ENCODE measurements at places on chromosomes 1 and 21.

- peak; percentile 29 for DNase-seq
Measured at GRCh38 chr1:77281491-77282186, at the start of gene AK5. TSS of gene AK5 (plus strand) at chr1:77282019. CDS start at chr1:77282314, 295 bp downstream.

DNA sequence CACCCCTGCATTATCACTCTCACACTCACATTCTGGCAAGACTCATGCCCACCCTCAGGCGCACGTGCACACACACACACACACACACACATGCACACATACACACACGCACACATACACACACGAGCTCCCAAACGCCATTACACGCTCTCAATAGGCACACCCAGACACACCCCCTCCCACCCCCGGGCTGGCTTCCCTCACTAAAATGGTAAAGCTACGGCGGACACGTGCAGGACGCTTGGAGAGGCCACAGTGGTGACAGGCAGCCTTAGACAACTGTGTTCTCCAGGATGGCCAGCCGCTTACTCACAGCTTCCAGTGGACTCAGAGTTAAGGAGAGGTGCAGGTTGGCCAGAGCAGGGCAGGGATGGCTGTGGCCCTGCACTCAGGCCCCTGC lies 10.1 kb downstream of the MATN1 start:
- no peak for DNase-seq

GRCh38 chr1:225748529-225748928 lies 29.1 kb upstream of the SRP9 start:
- DNase-seq = no peak

- DNase-seq = no peak
Measured at GRCh38 chr1:112923234-112923958, 32.6 kb downstream of the SLC16A1 start.

GRCh38 chr1:243827206-243827605 lies 22.8 kb downstream of the AKT3 start:
- no peak for DNase-seq

GRCh38 chr1:38923607-38924006 lies 18.0 kb downstream of the RHBDL2 start:
- no peak for DNase-seq

Measured in central memory CD4-positive, alpha-beta T cell (primary cell).